ENCODE measurements at places on chromosomes 11 and 22.

GRCh38 chr11:65499713-65500386 is 1.0 kb downstream of the MALAT1 start:
- DNase-seq: no peak

- no peak for DNase-seq
Observed at GRCh38 chr11:134041791-134042696, 26.8 kb upstream of the JAM3 start.

- DNase-seq: no peak
Observed at GRCh38 chr11:83219095-83219494, 25.6 kb downstream of the ANKRD42 start.

GRCh38 chr11:114559425-114560310 is at the start of gene NXPE1:
Gene NXPE1, minus strand, starts transcription at chr11:114559881. Its CDS starts 8,680 bp downstream, at chr11:114551201.
- DNase-seq: no peak

GRCh38 chr22:46148816-46149511 is 1.4 kb upstream of the PPARA start:
- DNase-seq: no peak

DNA sequence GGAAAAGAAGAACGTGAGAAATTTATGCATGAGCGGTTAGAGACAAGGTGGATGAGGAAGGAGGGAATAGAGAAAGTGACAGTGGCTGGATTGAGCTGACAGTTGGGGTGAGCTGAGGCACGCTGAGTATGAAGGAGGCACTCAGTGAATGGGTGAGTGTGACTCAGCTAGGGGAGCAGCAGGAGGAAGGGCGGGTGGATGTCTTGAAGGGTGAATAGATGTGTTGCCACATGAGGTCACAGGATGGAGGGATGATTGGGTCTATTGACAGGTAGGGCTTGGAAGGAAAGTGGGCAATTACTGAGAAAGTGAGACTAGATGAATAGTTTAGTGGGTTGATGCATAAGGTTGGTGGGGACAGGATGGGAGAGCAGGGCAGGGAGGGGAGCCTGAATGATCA is 8.0 kb downstream of the IFITM10 start:
- no peak for DNase-seq

- no peak for DNase-seq
Observed at GRCh38 chr11:112121981-112122615, 35.4 kb downstream of the SDHD start.

GRCh38 chr11:102799681-102800340 is 1.9 kb upstream of the MMP1 start:
- DNase-seq: no peak

GRCh38 chr11:65266210-65266609 is 4.4 kb downstream of the POLA2 start:
- no peak for DNase-seq

DNA sequence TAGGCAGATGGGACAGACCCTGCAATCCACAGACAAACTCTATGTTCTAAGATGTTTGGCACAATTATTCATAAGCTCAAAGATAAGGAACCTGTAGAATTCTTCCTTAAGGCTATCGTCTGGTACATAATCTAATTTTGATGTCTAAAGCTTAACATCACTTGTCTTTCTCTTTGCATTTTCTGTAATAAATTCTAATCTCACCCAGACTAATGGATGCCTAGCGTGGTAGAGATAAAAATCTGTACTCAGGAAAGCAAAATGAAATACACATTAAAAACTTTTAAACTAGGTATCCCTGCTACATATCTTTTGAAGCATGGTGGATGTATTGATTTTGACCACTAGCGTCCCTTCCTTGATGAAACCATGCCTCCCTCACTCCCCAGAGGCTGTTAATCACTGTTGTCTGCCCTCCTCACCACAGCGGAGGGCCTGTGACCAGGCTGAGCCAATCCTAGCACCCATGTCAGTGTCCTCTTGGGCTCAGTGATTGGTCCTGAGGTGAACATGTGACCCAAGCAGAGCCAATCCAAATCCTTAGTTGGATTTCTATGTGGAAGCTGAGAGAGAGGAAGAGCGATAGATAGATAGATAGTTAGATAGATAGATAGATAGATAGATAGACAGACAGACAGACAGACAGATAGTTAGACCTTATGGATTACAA is 82.2 kb upstream of the GRK3 start:
- no peak for DNase-seq

DNA sequence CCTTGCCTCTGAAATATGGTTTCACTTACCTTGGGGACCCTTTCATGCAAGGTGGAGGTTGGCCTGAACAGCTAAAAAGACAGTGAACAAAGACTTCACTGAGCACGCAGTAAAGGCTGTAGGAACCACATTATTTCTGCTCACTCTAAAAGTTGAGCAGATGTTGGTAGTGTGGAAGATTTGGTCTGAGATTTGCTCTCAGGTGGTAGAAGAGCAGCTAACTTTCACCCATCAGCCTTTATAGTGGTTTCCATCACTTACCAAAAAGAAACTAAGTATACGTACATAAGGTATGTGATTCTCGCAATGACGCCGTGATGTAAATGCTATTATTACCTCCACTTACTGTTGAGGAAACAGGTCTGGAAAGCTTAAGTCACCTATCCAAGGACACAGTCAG is 47.3 kb downstream of the PRR5L start:
- no peak for DNase-seq

GRCh38 chr11:56967726-56968125 is 21.0 kb upstream of the OR5AK2 start:
- no peak for DNase-seq

DNA sequence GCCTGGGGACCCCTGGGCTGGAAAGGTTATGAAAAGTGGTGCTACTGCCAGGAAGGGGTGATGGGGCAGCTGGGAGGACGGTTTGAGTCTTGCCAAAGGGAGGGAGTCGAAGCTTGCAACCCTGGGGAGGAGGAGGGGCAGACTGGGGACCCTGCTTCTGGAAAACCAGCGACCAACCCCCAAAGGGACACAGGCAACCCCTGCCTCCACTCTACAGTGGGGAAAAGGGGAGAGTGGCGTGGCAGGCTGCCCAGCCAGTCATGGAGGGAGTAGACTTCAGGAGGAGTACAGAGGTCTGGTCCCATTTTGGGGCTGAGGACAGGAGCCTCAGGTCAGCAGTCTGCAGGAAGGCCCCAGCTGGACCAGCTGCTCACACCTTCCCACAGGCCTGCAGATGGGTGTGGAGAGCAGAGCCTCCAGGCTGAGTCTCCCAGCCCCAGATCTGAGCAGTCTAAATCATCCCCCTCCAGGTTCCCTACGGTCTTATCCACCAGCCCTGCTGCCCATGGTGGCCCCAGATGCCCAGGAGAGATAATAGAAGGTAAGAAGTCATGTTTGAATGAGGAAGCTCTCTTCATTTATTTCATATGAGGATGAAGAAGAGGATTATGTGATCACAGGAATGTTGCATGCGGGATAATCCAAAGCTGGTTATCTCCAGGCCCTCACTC is 3.3 kb downstream of the DDT start:
- no peak for DNase-seq

- DNase-seq: no peak
Observed at GRCh38 chr11:6630632-6631291, 11.5 kb upstream of the TPP1 start.

- DNase-seq: no peak
Observed at GRCh38 chr22:17795661-17796548, 21.6 kb upstream of the BID start.
